Cardiac septum (tissue), 1 donor: ENCODE measurements at places on chromosomes 16 and 17. TPM values are rescaled to one million over a fixed set of nuclear protein-coding genes. Genes with fewer than 3 reads are reported as not detected.

GRCh38 chr16:79072517-79072916 lies 528.0 kb downstream of the MAF start:
- DNase-seq, result no peak

DNA sequence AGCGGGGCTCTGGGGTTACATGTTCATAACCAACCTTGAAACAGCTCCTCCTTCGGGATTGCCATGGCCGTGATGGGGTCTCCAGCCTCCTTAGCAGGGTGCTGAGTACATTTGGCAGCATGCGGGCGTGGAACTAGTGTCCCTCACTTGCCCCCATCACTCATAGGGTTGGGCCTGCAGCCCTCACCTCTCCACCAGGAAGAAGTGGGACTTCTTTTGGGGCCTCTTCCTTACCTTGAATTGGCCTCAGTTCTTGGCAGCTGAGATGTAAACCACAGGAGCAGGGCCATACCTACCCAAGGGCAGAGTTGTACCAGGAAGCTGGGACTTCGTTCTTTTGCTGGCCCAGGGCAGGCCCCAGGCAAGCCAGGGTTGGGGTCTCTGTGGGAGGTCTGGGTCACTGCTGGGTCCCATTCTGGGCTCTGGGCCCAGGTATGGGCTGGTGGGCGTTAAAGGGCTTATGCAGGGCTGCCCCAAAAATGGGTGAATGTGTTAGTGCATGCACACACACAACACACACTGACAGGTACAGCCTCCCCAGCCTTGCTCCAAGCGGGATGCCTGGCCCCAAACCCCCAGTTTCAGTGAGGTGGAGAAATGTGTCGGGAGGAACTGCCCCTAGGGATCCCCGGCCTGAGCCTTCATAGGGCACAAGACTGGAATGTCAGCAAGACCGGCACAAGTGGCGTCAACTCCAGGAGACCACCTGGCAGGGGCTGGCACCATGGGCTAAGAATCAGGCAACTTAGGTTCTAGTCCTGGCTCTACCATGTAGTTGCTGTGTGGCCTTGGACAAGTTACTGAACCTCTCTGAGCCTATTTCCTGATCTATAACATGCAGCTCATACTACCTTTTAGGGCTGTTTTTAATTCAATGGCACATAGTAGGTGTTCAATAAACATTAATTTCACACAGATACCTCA lies 3.9 kb upstream of the KRT15 start:
- DNase-seq, result no peak

The ZNF750 gene
- total RNA-seq, result not detected

The ZNF385C gene
- total RNA-seq, result 0.13 TPM

DNA sequence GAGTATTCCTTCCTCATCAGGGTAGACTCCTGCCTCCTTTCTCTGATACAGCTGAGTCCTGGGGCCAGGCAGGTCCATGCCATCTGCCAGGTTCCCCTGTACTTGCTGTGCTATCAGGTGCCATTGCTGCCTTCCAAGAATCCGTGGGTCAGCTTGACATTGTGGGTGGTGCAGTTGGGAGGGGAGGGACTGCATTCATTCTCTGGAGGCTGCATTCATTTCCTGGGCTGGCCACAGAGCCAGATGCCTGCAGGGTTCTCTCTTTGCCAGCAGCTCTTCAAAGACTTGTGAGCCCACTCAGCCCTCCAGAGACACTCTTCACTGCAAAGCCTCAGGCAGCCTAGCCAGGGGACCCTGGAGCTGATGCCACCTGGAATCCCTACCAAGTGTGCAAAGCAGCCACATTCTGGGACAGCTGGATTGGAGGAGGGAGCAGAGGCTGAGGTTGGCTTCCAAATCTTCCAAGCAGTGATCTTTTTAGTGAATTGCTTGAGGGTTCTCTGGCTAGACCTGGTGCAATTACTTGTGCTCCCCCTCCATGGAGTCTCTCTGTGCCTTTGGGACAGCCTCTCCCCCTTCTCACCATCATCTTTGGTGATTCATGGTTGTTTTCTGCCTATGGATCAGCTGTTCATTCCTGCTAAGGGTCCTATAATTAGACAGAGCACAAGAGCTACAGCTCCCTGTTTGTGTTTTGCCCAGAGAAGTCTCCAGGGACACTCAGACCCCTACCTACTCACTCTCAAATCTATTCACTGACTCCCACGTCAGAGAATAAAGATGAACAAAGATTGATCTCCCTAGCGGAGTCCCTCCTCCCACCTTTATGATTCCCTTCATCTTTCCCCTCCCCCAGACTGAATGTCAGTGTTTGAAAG lies 20.9 kb downstream of the ANKFN1 start:
- no peak for DNase-seq

The HOXB3 gene
- 4.2 TPM for total RNA-seq

- no peak for DNase-seq
These were observed 27.8 kb downstream of the CDH1 start for GRCh38 chr16:68764862-68765261.

DNA sequence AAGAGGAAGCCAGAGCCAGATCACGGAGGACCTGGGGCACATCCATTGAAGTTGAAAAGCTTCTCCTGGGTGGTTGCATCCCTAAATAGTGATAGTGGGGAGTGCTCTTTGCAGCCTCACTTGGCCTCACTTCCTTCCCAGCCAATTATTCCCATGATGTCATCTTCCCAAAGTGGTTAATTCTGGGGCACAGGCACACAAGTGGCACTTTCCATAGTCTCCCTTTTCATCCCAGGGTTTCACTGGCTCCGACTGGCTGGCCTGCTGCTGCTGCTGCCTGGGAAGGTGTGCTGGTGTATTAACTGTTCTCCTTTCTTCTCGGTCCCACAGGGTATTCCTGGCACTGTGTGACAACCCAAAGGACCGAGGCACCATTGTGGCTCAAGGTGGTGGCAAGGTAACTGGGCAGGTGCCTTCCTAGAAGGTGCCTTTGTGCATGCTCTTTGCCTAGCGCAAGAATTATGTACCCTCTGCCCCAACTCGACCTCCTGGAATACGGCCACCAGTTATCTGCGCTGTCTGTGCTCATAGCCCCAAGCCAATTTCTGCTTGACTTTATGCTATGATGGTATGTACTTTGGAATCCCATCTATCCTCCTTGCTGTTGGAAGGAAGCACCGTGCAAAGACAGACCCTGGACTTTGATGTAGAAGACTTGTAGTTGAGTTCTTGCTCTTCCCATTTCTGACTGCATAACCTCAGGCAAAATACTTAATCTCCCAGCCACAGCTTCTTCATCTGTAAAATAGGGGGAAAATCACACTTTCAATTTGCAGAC lies 18.4 kb downstream of the SLC35G3 start:
- no peak for DNase-seq

The TMEM100 gene
- 5.2 TPM for total RNA-seq

- DNase-seq, result no peak
These were observed 382.3 kb upstream of the EEF2KMT start for GRCh38 chr16:5479926-5480325.

- DNase-seq, result peak; percentile 41
These were observed 85.9 kb downstream of the TMEM132E start for GRCh38 chr17:34665150-34665806.

GRCh38 chr17:62994931-62995330 lies 28.9 kb downstream of the TANC2 start:
- no peak for DNase-seq

The ASPHD1 gene
- total RNA-seq, result 0.38 TPM

The MTMR4 gene
- total RNA-seq, result 23.4 TPM

- no peak for DNase-seq
These were observed 12.4 kb downstream of the BCAR1 start for GRCh38 chr16:75238853-75239541.

GRCh38 chr17:12637015-12637414 lies 28.7 kb upstream of the MYOCD start:
- DNase-seq, result no peak

The ZFPM1 gene
- 9.6 TPM for total RNA-seq

The ELMO3 gene
- total RNA-seq, result 0.92 TPM

The KRTAP2-1 gene
- total RNA-seq, result not detected

DNA sequence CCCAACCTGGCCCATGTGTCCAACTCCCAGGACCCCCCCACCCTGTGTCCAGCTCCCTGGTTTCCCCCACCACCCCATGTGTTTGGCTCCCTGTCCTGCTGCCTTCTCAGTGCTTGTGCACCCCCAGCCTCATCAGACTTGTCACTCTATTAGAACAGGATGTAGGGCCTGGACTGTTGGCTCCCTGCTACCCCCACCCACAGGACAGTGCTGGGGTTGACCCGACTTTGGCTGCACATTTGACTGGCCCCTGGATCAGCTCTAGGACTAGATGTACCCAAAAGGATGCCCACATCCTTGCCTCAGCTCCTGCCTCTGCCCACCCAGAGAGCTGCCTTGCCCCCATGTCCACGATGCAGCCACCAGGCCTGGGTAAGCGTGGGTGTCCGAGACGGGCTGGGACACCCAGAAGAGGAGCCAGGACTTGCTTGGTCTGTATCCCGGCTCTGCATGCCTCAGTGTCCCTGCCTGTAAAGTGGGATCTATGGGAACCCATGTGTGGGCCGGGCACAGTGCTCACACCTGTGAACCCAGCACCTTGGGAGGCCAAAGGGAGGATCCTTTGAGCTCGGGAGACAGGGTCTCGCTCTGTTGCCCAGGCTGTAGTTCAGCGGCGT lies 1.5 kb upstream of the CCDC57 start:
- no peak for DNase-seq

The CD300LF gene
- 0.46 TPM for total RNA-seq

DNA sequence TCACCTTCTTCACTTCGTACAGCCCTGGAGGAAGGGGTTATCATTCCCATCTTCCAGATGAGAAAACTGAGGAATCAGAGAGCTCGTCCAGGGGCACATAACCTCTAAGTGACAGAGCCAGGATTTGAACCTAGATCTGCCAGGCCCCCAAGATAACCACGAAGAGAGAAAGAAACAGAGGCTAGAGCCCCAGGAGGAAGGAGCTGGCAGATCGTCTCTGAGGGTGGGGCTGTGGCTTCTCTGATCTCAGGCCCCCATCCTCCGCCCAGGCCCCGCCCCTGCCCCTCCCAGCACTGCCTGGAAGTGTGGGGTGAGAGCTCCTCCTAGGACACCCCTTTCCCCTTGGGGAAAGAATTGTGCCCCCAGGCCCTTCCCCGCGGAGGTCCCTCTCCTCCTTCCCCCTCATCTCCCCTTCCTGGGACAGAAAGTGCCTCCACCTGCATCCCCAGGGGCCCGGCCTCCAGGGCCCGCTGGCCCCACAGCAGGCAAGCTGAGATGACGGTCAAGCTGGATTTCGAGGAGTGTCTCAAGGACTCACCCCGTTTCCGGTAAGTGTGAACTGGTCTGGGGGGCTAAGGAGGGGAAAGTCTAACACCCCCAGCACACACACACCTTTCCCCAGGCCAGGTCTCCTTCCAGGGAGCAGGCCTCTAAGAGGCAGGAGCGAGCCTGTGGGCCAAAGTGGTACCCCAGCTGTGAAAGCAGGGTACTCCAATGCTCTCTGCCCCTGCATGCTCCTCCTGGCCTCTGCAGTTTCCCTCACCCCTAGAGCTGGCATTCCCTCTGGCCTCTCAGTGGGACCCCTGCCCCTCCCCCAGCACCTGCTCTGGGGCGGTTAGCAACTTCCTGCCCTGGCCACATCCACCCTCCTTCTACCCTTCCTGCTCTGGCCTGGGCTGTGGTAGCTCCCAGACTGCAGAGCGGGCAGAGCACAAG lies at the start of gene ACAP1:
Gene ACAP1 (plus strand): TSS at position 290 of the 936 bp plus-strand sequence. CDS start 206 bp downstream, at position 496.
- peak; percentile 87 for DNase-seq

GRCh38 chr16:19881028-19881427 lies 3.6 kb downstream of the GPRC5B start:
- no peak for DNase-seq

The SPATA22 gene
- total RNA-seq, result not detected

The ALOX15 gene
- 0.35 TPM for total RNA-seq

The MYH11 gene
- 62.2 TPM for total RNA-seq

- no peak for DNase-seq
These were observed 123.5 kb downstream of the PRKCA start for GRCh38 chr17:66425756-66426396.

DNA sequence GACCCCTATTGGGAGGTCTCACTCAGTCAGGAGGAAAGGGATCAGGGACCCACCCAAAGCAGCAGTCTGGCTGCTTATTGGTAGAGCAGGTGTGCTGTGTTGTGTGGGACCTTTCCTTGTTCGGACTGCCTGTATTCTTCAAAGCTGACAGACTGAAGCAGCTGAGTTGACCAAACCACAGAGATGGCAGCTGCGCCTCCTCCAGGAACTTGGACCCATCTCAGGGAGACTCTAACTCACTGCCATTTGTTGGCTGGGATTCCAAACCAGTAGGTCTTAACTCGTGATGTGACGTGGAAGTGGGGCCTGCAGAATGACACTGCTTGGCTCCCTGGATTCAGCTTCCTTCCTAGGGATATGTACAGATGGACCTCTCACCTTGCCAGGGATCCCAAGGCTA lies 9.6 kb upstream of the UQCRC2 start:
- DNase-seq, result peak; percentile 36

DNA sequence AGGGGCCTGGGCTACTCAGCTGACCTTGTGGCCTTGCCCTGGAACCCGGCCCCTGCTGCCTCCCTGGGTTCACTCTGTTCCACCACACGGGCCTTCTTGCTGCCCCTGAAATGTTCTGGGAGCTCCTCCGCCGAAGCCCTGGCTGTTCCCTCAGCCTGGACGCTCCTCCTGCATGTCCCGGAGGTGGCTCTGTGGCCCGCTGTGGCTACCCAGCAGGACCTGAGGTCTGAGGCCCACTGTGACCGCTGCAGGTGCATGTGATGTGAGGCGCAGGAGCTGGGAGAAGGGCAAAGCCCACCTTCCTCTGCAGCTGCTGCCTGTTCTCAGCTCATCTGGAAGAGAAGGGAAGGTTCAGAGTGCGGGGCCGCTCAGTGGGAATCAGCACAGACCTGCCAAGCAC lies 38.9 kb upstream of the ACSF3 start:
- DNase-seq, result no peak

The MYH13 gene
- total RNA-seq, result not detected

The CFAP97D1 gene
- not detected for total RNA-seq

- no peak for DNase-seq
These were observed 6.0 kb upstream of the CCL4L2 start for GRCh38 chr17:36204724-36205500.

- no peak for DNase-seq
These were observed 194.4 kb upstream of the MAF start for GRCh38 chr16:79794941-79795340.

DNA sequence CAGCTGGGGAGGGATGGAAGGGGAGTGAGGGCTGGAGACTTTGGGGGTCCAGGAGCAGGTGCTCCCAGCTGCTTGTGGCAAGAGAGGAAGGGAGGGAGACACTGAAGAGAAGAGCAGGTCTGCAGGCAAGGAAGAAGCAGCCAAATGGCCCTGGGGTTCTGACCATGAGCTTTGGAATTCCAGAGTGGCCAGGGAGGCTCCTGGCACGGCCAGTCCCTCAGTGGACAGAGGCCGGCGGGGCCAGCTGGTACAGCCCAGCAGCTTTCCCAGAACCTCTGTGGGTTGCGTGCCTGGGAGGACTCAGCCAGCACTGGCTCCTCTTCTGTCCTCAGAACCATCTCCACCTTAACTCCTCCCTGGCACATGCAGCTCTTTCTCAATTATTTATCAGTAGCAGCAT lies 233.0 kb downstream of the MSI2 start:
- DNase-seq, result no peak

The NME1 gene
- 23.2 TPM for total RNA-seq

The GRAP gene
- 2.9 TPM for total RNA-seq
